Activated naive CD8-positive, alpha-beta T cell treated with anti-CD3 and anti-CD28 coated beads, Interleukin-2, amount 10 ng/mL, durations not matched to agents 7 days and 5 days (primary cell): ENCODE measurements at places on chromosomes 7 and 10.
A peak's percentile ranks its signal among the peaks of the same experiment; 100 is the strongest.

- DNase-seq, result no peak
These were observed 125.1 kb downstream of the ADAM12 start for GRCh38 chr10:126263006-126263676.

DNA sequence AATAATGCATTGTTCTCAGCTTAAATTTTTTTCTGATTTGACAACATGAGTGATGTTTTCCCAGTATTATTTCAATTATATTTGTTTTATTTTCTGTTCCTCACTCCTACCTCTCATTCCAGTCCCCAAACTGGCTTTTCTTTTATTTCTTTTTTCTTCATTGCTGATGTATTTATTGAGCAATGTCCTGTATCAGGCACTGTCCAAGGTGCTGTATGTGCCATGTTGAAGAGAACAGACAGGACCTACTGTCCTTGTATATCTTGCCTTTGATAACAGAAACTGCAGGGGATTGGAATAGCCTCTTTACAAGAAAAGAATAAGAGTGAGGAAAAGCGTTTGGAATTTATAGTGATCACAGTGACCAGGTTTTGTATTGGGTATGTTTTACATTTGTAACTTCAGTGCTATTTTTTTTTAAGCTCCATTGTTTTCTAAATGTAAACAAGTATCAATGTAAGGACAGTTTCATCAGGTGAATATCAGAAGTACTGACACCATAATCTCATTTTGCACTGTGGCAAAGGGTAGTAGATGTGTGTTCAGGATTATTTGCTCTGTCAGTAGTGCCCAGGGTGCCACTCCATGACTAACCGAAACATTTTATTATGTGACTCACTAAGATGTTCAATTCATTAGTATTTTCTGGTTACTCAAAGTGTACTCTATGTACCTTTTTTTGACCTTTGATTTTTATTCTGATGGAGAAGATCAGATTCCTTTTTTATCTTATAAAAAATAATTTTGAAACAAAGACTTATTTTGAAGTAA is 15.6 kb upstream of the CLDN12 start:
- no peak for DNase-seq

DNA sequence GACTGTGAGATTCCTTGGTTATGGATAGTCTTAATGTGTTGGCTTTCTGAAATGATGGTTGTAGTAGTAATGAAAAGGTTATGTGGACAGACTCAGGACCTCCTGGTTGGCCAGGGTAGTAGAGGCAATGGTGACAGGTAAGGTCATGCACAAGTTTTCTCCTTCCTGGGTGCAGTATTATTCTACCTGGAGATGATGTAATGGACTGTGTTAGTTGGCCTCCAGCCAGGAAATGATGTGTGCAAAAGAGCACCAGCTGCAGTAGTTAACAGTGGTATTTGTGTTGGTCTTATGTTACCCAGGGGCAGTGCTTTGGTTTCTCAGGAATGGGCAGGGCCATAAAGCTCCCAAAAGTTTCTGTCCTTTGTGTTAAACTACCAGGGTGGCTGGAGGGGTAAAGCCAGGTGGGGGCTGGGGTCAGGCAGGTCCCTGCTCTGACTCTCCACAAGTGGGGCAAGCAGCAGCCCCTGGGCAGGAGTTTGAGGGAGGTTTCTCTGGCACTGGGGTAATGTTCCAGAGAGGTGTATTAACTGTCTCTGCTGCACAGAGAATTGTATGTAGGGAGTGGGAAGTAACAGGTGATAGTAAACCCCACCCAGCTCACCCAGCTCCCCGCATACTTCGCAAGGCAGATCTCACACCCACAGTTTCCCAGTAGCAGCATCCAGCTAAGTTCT is 36.3 kb downstream of the GPR22 start:
- DNase-seq, result peak; percentile 28

- no peak for DNase-seq
These were observed 72.9 kb upstream of the NEBL start for GRCh38 chr10:20970044-20970443.

- DNase-seq, result no peak
These were observed 190.9 kb downstream of the VTI1A start for GRCh38 chr10:112637901-112638300.

- no peak for DNase-seq
These were observed 9.5 kb downstream of the VTI1A start for GRCh38 chr10:112456533-112456932.

GRCh38 chr10:114094795-114095194 is 51.1 kb downstream of the ADRB1 start:
- no peak for DNase-seq

DNA sequence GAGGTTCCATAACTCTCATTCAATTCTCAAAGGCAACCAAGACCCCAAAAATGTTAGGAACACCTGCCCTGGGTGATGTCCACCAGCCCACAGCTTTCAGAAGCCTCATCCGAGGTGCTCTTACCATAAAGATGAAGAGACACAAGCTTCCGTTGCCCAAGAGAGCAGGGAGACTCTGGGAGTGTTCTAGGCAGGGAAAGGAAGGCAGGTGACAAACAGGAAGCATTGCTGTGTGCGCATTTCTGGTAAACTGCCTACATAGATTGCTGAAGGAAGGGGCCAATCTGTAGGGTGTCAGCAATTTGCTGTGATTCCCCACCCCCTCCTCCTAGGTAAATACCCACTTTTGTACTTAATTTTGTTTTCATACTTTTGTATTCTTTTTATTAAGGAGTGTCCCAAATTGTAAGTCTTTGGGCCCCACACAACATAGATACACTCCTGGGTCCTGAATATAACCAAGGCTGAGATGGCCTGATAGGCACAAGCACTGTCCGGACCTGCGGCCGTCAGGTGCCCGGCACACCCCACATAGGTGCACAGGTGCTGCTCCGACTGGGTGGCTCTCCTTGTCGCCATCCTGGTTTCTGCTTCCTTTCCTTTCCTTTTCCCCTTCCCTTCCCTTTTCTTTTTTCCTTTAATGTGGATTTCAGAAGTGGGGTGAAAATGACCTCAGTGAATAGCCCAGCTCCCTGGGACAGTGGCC is 51.4 kb upstream of the SMNDC1 start:
- no peak for DNase-seq

DNA sequence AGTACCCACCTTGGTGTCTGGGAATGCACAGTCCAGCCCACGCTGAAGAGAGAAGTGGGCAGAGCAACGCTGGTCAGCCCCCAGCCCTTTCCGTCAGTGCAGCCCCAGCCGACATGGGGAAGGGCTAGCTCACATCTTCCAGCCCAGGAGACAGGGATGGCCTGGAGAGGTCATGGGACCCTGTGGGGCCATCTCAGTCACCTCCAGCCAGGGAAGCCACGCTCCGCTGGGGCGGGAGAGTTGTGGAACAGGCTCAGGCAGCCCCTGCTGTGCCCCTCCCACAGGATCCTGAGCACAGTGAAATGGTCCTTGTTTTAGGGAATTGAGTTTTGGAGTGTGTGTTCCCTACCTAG is 85.1 kb downstream of the PAXIP1 start:
- DNase-seq, result no peak

GRCh38 chr7:78073609-78074382 is 275.2 kb downstream of the PHTF2 start:
- no peak for DNase-seq

- DNase-seq, result no peak
These were observed at the start of gene ADCYAP1R1 for GRCh38 chr7:31051598-31052486. Gene ADCYAP1R1, plus strand, starts transcription at chr7:31052308. Its CDS starts 10,957 bp downstream, at chr7:31063265.

- no peak for DNase-seq
These were observed 79.0 kb downstream of the GRB10 start for GRCh38 chr7:50703654-50704053.

- DNase-seq, result no peak
These were observed 6.2 kb downstream of the PARP12 start for GRCh38 chr7:140056431-140057142.

DNA sequence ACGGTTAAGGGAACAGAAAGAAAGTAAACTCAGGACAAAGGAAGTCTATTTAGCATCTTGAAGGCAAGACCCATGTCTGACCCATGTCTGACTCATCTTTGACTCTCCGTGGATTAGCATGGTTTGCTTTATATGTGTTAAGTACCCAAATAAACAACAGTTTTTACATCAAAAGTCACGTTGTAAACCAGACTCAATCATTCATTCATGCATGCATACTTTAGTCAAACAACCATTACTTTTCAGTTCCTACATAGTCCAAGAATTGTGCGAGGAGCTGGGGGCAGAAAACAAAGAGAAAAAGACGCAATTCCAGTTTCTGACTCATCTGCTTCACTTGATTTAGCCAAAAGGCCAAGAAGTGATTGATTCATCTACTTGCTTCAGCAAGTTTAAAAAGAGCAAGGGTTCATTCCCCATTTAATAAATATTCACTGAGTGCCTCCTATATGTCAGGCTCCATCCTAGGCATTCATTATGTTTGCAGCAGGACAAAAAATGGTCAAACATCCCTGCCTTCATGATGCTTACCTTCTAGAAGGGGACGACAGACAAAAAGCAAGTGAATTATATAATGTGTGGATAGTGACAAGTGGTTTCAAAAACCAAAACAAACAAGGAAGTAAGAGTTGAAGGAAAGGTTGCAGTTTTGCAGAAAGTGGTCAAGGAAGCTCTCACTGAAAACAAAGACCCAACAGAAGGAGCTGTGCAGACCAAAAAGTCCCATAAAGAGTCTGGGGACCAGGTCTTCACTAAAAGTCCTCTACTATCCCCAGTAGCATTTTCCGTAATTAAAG is 116.2 kb downstream of the FAM107B start:
- DNase-seq, result no peak

- DNase-seq, result no peak
These were observed 69.2 kb downstream of the UNCX start for GRCh38 chr7:1301882-1302251.

- DNase-seq, result no peak
These were observed 29.8 kb upstream of the VCL start for GRCh38 chr10:73968098-73968521.

DNA sequence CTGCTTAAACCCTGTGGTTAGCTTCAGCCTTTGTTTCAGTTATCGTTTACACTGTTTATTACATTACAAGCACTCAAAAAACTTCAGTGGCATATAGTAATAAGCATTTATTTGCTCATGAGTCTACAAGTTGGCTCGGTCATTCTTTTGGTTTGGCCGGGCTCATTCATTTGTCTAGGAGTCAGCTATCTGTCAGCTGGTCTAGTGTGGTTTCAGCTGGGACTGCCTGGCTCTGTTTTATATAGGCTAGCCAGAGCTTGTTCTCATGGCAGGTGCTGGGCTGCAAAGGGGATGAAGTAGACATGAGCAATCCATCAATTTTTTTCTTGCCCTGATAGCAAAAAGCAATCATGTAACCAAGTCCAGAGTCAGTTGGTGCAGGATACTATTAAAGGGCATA is 103.6 kb downstream of the MKLN1 start:
- DNase-seq, result no peak

DNA sequence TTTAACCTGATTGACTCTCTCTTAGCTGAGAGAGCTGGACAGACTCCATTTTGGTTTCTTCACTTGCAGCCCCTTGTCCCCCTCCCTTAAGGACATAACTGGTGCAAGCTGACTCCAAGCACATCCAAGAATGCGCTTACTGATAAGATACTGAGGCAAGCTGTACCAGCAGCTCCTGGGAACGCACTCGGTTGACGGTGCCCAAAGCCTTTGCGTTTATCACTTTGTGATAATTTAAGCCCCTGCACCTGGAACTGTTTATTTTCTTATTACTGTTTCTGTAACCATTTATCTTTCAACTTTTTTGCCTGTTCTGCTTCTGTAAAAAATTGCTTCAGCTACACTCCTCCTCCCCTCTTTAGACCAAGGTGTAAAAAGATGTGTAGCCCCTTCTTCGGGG is 8.5 kb downstream of the AKR1B15 start:
- no peak for DNase-seq

DNA sequence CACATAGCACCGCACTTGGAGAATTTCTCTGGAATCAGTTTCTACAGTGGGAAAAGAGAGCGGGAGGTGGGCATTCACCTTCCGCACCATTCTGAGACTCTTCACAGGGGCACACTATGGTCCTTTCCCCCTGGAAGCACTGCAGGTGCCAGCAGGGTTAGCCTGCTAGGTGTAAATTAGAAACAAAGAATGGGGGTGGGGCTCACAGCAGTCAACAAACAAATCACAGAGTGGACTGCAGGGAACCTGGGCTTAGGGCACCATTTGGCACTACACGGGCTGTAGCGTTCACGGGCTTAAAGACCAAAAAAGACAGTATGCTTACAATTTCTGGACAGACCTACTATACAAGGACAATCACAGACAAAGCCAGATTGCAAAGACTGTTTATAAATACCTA is 8.0 kb upstream of the PKD1L1 start:
- no peak for DNase-seq

DNA sequence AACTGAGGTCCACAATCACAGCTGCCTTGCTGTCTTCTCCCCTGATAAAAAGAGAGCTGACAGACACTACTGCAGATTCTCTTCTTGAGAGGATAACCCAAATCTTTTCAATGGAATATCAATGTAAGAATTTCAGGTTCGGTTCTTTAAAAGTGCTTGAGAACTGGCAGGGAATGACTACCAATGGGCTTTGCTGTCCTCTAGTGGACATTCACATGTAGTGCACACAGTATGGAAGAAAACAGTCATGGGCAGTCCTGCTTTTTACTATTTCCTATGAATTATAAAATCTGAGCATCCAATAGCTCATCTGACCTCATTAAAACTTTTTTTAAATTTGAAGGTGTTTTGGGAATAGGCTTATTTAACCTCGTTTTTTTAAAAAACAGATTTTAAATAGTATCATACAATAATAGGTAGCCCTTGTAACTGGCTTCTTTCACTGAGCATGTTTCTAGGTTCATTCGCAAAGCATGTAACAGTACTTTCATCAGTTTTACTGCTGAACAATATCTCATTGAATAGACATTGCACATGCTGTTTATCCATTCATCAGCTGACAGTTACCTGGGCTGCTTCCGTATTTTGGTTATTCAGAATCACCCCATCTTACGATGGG is 18.3 kb downstream of the FZD9 start:
- DNase-seq, result no peak

DNA sequence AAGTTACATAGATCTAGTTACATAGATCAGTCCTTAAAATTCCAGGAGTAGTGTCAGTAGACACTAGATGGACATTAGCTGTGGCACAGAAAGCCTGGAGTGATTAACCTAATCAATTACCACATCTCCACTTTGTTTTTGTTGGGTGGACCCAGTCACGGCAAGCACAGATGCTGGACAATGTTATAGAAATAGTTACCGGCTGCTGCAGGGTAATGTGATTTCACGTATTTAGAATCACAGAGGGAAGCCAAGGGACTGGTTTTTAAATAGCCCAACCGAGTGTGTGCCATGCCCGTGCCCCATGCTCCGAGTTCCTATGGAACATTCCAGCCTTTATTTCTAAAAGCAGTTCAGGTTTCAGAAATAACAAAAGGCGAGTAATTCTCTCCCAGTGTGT is 2.8 kb downstream of the LGI1 start:
- DNase-seq, result no peak

DNA sequence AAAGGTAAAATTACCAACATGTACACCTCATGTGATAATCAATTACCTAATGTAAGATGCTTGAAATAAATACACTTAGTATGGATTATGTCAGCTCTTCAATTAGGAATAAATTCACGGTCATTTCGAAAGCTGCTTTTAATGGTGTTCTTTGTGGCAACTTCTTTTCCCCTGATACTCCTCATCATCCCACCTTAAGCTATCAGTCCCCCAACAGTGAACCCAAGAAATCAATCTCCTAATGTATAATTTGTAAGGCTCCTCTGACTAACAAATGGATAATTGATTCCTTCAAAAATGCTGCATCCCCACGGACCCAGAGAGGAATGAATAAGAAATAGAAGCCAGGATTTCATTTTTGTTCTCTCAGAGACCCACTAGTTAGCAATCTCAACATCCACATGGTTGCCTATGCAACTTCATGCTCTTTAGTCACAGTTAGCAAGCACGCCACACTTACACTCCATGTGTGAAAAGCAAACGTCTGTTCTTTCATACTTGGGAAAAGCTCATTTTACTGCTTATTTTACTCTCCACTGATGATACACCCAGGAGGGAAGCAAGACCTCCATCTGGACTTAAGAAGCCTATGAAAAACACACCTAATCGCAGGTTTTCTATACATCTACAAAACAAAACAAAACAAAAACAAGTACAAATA is 70.1 kb downstream of the VPS41 start:
- DNase-seq, result no peak
